ENCODE measurements at places on chromosomes 6 and 20.

DNA sequence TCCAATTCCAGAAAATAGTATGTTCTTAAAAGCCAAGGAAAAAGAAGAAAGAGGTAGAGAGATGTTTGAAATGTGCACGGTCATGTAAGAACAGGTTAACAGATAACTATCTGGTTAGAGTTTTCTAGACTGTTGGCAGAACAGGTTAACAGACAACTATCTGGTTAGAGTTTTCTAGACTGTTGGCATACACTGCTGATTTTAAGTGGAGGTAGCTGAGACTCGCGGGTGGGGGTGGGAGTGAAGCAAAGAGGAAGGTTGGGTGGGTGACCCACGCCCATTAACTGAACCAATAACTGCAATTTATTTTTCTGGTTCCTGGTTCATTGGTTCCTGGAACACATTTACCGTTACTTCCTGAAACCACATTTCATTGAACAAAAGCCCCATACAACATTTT lies 157.5 kb downstream of the ELOVL4 start:
- no peak for DNase-seq

DNA sequence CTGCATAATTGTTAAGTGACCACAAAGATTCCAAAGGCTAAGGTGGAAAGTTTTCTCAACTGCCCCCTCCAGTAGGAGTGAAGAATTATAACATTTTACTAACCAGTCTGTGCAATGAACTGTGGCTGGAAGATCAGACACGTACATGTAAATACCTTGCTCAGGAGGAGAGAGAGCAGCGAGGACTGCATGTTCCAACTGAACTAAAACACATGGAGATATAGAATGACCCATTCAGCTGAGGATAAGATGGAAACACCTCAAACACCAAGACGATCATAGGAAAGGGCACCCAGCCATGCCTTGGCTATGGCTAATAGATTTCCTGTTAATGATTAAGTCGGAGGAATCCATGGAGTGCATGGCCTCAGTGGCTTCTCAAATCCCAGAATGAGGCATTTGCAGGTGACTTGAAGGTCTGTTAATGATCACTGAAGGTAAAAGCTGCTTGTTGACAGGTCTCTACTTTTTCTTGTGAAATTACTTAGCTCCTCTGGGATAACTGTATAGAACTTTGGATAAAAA lies 875.6 kb downstream of the TFAP2A start:
- no peak for DNase-seq

DNA sequence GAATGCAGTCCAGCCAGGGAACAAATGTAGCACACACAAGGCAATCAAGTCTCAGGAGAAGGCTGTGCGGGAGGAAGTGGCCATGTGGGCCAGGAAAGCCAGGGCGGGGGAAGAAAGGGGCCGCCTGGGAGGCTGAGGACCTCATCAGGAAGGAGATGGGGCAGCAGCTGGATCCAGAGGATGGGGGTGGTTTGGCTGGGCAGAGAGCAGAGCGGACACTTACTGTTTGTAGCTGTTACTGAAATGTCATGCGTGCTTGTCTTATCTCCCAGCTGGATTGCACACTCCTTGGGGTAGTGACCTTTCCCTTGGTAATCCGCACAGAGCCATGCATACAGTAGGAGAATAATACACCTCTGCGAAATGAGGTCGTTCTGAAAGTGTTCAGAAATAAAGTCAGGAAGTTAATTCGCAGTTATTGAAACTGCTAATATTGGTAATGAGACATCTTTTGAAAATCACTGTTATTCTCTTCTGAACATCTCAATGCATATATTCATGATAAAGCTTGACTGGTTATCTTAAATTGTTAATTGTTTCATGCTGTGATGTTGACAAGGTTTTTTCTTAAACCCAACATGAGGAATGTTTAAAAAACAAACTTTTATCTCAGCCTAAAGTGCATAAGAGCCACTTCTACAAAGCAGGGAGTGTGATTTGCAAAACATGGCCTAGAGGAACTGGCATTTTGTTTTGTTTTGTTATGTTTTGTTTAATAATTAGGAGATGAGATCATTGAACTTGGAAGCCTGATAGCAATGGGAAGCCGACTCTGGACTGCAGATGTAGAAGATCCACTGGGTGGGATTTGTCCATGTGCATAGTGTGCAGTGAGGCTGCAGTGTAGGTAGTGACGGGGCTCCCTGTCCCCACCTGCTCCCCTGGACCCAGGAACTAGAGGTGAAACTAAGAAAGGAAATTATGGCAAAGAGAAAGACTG lies 18.0 kb upstream of the MAP3K4 start:
- no peak for DNase-seq

- DNase-seq = no peak
Measured at GRCh38 chr6:10404799-10405512, 9.9 kb downstream of the TFAP2A start.

GRCh38 chr20:8487696-8488095 lies 355.6 kb downstream of the PLCB1 start:
- DNase-seq = no peak

Measured in stimulated activated CD4-positive, alpha-beta T cell treated with anti-CD3 and anti-CD28 coated beads, TNF-alpha, amount 100 ng/mL, for 24 hours (primary cell).